ENCODE measurements at places on chromosomes 3 and 15.
A peak's percentile ranks its signal among the peaks of the same experiment; 100 is the strongest.

DNA sequence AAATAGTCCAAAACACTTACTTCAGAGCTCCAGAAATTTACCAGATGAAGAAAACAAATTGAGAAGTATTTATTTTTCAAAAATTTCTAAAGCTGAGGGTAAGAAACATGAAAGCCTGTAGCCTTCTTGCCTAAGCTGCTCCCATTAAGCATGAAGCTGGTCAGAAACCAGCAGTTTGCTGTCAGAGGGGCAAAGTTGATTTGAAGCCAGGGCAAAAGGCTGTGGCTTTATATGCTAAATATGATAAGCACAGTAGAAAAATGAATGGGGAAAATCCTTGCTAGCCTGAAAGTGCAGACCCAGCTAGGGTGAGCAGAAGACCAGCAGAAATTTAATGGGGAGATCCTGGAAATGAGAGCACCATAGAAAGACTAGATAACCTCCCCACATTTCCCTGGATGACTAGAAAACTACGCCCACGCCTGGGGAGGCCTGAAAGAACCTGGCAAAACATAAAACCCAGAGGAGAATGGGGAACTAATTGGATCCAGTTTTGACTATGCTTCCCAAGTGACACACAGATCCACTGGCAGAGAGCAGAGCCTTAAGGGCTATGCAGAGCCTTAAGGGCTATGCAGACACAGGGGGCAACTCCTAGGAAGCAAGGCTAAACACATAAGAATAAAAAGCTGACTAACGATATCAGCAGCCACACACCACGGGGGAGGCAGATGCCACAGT lies 43.0 kb upstream of the HEG1 start:
- peak; percentile 24 for DNase-seq

- DNase-seq, result no peak
Observed at GRCh38 chr3:160842021-160843005, 86.3 kb downstream of the PPM1L start.

DNA sequence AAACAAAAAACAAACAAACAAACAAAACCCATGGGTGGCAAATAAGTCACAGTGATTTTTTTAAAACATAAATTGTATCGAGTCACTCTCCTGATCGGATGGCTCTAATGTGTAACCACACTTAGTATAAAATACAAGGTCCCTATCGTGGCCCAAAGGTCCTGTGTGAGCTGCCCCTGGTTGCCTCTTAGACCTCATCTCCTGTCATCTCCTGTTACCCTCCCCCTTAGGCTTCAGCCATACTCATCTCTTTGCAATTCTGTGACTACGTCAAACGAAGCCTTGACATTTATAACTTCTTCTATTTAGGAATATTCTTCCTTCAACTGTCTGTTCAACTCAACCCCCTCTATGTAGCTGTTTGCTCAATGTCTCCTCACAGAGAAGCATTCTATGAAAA lies 43.9 kb upstream of the TTBK2 start:
- DNase-seq, result no peak

DNA sequence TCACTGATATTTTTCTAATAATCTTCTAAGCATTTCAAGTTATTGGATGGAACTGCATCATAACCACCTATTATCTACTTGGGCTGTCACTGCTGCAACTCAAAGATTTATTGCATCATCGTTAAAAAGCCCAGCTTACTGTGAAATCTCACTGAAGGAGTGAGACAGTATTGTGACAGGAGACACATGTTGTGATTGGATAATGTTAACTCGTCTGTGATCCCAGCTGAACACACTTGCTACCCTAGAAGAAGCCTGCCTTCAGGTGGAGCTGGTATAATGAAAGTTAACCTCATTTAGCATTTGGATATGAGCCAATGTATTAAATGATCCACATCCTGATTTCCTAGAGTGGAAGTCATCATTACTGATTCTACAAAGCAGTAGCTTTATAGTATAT lies 138.1 kb downstream of the MAP2K5 start:
- DNase-seq, result no peak

GRCh38 chr3:64441861-64442260 lies 216.6 kb upstream of the PRICKLE2 start:
- no peak for DNase-seq

GRCh38 chr15:81293728-81294515 lies 30.0 kb downstream of the STARD5 start:
- DNase-seq, result no peak

DNA sequence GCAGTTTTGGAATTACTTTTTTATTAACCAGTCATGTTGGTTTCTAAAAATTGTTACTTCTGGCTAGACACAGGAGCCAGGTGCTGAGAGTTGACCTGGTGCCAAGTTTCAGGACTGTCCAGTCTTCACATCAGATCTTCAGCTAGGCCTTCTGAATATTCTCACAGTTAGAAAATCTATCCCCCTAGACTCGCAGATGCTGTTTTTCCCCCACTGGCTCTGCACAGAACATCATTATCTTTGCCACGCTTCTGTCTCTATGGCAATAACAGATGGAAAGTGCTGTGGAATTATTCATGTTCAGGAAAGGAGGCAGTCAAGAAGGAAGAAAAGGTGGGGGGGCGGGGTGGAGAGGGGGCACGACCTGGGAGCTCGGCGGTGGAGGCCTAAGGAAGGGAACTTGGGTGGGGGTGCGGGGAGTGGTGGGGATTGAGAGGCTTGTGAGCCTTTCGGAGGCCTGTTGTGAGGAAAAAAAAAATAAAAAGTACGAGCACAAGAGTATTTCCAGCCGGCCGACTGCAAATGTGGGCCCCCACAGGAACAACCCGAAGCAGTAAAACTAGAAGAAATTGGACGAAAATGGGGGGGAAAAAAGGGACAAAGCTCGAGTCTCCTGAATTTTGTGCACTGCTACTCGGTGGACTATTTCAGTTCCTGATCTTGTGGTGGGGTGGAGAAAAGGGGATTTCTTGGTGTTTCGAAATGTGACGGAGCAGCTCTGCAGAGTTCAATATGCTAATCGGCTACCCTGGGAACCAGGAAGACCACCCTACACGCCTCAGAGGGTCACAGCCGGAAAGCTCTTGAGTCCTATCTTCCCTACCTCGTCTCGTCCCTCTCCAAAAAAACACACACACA lies 1.5 kb upstream of the SKIL start:
- DNase-seq, result no peak

DNA sequence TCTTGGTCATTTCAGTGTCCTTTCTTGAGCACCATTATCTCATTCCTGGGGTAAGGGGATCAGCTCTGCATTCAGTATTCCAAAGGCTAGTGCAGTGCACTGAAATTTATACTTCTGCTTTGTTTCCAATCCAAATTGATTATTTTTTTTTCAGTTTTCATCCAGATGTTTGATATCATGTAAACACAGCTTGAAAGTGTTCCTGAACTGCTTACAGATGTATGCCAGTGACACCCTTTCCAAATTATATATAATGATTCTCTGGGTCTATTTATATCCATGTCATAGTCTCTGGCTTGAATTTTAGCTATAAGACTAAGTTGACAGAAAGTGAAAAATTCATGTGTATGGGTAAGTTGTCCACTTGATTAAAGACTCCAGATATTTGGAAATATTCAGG lies 11.8 kb upstream of the TNFAIP8L3 start:
- no peak for DNase-seq

- no peak for DNase-seq
Observed at GRCh38 chr3:165434516-165434915, 238.3 kb upstream of the SLITRK3 start.

DNA sequence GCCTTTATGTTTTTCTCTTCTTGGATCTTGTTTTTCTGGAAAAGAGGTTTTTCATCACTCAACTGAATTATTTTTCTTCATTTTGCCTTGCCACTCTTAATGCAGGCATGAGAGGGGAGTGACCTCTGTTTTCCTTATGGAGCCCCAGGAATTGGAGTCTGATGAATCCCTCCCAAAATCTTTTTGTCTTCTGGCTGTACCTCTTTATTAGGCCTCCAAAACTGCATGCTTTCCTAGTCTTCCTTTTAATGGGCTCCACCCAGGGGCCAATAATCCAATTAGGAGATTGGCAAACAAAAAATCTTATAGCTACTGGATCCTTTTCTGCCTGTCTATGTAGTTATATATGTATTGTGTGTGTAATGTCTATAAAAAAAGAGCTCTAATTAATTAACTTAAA lies 192.4 kb upstream of the PEX5L start:
- DNase-seq, result no peak

DNA sequence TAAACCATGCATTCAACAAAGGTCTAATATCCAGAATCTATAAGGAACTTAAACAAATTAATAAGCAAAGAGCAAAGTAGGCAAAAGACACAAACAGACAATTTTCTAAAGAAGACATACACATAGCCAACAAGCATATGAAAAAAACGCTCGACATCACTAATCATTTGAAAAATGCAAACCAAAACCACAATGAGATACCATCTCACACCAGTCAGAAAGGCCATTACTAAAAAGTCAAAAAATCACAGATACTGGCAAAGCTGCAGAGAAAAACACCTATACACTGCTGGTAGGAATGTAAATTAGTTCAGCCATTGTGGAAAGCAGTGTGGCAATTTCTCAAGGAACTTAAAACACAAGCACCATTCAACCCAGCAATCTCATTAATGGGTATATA lies 53.8 kb downstream of the FSIP1 start:
- no peak for DNase-seq

DNA sequence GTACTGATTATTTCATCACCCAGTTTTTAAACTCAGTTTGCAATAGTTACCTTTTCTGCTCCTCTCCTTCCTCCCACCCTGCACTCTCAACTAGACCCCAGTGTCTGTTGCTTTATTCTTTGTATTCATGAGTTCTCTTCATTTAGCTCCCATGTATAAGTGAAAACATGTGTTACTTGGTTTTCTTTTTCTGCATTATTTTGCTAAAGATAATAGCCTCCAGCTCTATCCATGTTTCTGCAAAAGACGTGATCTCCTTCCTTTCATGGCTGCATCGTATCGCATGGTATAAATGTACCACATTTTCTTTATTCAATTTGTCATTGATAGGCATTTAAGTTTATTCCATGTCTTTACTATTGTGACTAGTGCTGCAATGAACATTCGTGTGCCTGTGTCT lies 79.0 kb downstream of the NAALADL2 start:
- no peak for DNase-seq

DNA sequence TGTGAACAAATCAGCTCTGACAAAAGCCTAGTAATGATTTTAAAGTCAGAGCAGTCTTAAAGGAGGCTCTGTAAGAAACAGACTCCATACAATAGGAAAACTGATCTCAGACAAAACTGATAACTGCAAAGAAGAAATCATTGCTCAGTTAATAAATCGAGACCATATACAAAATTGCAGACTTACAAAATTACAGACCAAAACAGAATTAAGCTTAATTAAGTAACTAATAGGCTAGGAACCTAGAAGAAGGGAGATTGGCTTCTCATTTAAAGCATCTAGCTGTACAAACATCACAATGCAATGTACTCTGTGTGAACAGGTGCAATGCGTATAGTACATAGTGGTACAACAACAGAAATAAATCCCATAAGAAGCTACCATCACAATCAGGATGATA lies 46.3 kb downstream of the ZBTB20 start:
- no peak for DNase-seq

- no peak for DNase-seq
Observed at GRCh38 chr3:183369117-183369516, 59.3 kb downstream of the MCF2L2 start.

- DNase-seq, result no peak
Observed at GRCh38 chr15:74400313-74400860, 32.9 kb upstream of the CYP11A1 start.

- DNase-seq, result peak; percentile 23
Observed at GRCh38 chr3:118882353-118882947, 152.2 kb downstream of the IGSF11 start.
